ENCODE measurements at places on chromosomes 3 and 15. TPM values are rescaled to one million over a fixed set of nuclear protein-coding genes. Genes with fewer than 3 reads are reported as not detected.

GRCh38 chr3:49461443-49462171 lies 8.5 kb upstream of the DAG1 start:
- H3K36me3 ChIP-seq = no peaks in the 10 kb centered on the region
- H3K4me1 ChIP-seq = no peaks in the 10 kb centered on the region
- H3K27me3 ChIP-seq = no peaks in the 10 kb centered on the region
- H3K4me3 ChIP-seq = no peak overlapping the region
- DNase-seq = no peak

DNA sequence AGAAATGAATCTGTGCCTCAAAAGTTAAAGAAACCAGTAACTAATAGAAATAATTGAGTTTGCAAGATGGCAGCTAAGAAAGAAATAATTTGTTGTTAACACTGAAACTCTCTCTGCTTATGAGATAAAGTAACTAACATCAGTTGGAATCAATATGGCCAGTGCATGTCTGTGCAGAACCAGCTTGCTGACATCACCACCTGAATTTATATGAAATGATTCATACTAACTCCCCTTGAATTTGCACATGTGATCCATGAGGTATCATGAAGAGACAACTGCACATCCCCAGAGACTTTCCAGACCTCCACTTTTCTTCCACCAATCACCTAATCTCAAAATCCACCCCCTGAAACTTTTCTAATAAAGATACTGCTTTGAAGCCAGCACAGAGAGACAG lies 10.3 kb upstream of the SLC25A38 start:
- no peak overlapping the region for H3K27ac ChIP-seq
- H3K4me1 ChIP-seq = peaks cover under 1% of the 10 kb centered on the region
- no peak for DNase-seq
- H3K4me3 ChIP-seq = no peak overlapping the region
- no peaks in the 10 kb centered on the region for H3K36me3 ChIP-seq
- peaks cover 2% of the 10 kb centered on the region for H3K27me3 ChIP-seq

DNA sequence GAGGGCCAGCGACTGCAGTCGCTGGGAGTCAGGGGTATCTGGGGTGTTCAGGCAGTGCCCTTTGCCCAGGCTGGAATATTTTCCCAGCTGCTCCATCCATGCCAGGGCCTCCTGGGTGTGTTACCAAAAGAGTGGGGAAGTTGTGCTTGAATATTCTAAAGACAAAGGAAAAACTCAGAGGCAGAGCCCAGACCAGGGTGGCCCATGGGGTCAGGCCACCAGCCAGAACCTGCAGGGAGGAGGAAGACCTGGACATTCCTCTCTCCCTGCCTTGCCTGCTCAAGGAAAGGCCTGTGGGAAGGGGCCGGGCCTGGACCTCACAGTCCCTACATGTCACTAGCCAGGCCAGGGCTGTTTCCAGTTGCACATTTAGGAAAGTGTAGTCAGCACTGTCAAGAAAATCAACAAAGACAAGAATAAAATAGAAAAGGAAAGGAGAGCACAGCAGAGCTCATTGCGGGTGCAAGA lies 16.0 kb upstream of the KLF15 start:
- DNase-seq = no peak
- H3K36me3 ChIP-seq = no peaks in the 10 kb centered on the region
- H3K4me1 ChIP-seq = no peaks in the 10 kb centered on the region

CPNE9 gene
- polyA plus RNA-seq = not detected

DNA sequence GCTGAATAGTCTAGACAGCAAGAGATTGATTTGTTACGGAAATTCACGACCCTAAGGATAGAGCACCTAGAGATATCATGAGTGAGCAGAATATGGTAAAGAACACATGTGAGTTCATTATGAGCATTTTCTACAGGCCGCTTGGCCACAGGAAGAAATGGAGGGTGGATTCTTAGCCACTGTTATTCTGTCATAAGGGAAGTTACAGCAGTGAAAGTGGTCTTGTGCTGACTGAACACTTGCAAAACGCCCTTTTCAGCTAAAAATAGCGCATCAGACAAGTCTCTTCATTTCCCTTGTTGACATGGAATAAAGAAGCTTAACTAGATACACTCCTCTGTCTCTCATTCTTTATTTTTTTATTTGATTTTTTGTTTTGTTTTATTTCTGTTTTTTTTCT lies 19.8 kb downstream of the DGKG start:
- H3K4me1 ChIP-seq = peaks cover 16% of the 10 kb centered on the region
- H3K27me3 ChIP-seq = no peaks in the 10 kb centered on the region
- no peak for DNase-seq
- H3K4me3 ChIP-seq = no peak overlapping the region
- no peaks in the 10 kb centered on the region for H3K36me3 ChIP-seq
- no peak overlapping the region for H3K27ac ChIP-seq
